ENCODE measurements at places on chromosomes 12 and 14.

DNA sequence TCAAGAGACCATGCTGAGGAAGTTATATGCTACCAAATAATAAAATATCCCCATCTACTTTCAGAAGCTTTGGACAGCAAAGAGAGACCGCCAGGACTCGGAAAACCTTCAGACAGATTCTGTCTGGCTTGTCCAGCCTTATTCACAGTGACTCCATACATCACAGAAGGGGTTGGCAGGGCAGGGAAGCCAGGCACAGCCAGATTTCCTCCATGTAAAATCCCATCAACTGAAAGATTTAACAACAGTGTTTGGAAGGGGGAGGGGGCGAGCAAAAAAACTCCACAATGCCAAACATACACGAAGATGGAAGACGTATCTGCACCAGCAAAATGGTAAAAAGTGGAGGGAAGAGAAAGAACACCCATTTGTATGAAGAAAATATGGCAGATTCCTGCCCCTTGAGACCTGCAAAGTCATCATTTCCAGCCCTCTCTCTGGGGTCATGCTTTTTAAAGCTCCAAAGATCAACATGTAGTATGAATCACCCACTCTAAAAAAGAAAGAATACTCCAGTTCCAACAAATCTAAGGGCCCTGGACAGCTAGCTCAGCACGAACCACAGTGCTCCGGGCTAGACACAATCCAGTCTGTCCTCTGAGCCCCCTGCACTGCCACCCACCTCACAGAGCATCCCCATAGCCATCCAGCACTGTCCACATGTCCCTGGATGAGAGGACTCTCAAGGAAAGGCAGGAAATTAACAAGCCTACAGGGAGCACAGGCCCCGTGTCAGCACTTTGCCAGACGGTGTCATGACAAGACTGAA lies 116.4 kb downstream of the DICER1 start:
- DNase-seq, result no peak

DNA sequence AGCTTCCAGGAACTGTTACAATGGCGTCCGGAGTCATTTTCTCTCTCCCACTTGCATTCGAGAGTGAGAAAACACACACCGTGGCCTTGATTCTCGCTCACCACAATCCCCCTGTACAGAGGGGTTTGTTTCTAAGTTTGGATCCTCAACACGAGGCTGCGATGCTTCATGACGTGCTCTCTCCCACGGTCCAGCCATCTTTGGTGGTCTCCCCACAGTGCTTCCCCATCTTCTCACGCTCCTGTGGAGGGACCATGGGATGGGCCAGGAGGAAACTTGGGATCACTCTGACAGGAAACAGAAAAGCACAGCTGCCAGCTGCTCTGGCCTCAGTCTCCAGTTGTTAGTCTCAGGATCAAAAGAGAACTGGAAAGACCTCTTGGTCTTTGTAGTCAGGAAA lies 28.1 kb downstream of the OR10P1 start:
- no peak for DNase-seq

GRCh38 chr12:102951841-102952240 lies 5.6 kb upstream of the ASCL1 start:
- no peak for DNase-seq

- DNase-seq, result no peak
Measured at GRCh38 chr12:103494051-103494733, 1.6 kb downstream of the C12orf42 start.

GRCh38 chr12:131074221-131075083 lies 120.7 kb downstream of the ADGRD1 start:
- DNase-seq, result peak; percentile 42
